GM19239 (cell line): ENCODE measurements at places on chromosomes 12 and 14.

GRCh38 chr14:76313303-76313702 is 62.6 kb upstream of the ESRRB start:
- no peak for DNase-seq

- DNase-seq, result no peak
Measured at GRCh38 chr12:53094394-53094787, 3.1 kb upstream of the IGFBP6 start.

DNA sequence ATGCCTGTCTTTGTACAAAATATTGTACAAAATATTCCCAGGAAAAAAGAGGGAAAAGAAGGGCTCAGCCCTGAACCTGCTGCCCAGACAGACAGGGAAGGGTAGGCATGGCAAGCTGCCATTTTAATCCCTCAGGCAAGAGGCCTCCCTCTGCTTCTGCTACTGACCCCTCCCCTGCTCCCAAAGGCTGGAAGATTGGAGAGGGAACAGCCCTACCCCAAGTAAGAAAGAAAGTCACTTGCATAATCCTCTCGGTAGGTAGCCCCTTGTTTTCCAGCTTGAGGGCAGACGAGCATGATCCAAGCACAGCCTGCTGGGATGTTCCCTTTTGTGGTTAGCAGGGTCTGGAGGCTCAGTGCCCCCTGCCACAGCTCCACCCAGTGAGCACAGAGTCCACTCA is 20.7 kb downstream of the ADCY6 start:
- DNase-seq, result no peak

DNA sequence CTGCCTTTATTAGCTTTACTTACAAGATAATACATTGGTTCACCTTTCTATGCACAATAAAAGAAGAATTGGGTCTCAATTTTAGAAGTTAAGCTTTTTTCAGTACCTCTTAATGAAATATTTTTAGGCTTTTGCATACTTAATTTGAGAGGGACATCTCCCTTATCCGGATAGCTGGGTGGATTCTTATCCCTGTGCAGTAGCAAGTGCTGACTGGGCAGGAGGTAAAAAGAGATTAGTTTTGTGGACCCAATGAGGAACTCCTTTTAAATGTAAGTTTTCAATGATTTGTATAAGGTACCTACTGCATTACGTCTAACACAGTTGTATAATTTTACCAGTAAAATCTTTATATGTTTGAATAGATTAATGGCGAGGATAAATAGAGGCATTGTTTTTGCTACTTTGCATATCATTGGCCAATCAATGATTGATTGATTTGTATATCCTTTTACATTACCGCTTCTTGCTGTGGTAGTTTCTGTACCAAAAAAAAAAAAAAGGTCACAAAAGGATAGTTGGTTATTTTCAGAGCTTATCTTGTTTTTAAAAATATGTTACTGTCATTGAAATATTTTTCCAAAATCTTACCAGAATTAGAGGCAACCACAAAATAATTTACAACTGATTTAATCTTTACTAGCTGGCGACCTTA is 2.2 kb downstream of the CPSF6 start:
- no peak for DNase-seq

DNA sequence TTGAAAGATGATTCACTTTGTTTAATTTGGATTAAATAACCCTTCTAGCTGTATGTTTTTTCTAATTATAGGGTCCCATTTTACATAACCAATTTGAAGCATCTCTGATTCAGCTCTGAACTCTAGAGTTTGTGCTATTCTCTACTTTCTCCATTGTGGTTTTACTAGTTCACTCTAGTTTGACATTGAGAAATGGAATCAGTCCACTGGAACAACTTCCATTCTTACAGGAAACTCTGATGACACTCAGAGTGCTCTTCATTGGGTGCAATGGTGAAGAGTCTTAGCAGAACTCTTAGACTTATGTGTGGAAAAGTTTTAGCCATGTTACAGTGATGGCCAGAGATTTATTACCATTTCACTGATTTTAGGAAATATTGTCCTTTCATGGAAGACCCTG is 140.7 kb downstream of the DYRK2 start:
- DNase-seq, result no peak

- no peak for DNase-seq
Measured at GRCh38 chr12:19200261-19200660, 70.7 kb downstream of the PLEKHA5 start.

DNA sequence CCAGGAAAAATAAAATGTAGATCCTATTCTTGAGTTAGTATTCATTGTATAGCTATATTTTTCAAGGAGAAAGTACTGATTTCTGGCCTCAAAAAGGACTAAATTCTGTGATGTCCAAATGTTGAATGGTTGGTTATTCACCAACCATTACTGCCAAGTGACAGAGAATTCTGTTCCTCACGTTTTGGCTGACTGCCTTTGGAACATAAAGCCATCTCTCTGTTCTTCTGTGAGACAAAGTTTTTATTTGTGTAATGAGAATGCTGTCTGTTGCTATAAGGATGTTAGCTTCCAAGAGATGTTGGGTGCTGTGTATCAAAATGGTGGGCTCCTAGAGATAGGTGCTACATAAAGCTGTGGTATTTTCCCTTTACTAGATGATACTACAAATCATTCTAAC is 9.3 kb downstream of the ZNF410 start:
- no peak for DNase-seq

- no peak for DNase-seq
Measured at GRCh38 chr14:99322731-99323599, 51.0 kb upstream of the BCL11B start.

DNA sequence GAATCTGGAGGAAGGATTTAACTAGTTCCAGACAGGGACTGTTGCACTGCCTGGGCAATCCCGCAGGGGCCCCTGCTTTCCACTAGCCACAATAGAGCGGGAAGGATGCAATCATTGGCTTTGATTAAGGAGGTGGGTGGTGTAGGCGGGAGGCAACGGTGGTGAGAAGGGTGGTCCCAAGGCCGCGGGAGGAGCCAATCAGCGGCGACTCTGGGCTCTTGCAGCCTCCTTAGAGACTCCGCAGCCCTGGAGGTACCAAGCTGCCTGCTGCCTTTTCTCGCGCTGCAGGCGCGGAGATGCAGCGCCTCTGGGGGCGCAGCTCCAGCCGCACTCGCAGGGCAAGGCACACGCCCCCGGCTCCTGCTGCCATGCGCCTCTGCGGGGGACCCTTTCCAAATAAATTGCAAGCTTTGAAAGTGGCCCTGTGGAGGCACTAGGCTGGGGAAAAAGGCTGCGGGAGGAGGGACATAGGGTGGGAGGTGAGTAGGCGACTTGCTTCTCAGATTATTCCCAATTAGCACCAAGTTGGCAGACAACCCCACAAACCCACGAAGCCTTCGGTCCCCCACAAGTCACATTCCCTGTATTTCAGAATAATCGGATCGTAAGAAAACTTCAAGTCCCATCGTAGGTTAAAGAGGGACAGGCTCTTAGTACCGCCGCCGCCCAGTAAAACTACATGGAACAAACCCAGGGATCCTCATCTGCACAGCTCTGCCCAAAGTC is 858 bp upstream of the KCNA1 start:
- DNase-seq, result no peak

DNA sequence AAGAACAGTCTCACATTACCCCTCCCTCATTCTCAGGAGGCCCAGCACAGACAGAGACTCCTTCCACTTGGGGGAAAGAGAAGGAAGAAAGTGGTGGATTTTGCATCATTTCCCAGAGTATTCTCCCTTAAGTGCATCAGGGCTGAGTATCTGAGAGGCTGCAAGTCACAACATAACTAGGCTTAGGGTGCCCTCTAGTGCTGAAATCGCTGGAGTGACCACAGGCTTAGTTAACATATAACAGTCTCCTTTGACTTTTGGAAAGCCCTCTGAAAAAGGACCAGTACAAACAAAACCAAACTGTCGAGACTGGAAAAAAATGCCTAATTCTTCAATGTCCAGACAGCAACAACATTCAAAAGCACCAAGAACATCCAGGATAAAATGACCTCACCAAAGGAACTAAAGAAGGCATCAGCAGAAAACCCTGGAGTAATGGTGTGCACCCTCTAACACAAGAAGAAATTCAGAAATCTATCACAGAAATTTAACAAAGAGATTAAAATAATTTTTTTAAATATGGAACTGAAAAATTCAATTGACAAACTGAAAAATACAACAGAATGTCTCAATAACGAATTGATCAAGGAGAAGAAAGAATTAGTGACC is 412.3 kb downstream of the RPS29 start:
- peak; percentile 33 for DNase-seq

DNA sequence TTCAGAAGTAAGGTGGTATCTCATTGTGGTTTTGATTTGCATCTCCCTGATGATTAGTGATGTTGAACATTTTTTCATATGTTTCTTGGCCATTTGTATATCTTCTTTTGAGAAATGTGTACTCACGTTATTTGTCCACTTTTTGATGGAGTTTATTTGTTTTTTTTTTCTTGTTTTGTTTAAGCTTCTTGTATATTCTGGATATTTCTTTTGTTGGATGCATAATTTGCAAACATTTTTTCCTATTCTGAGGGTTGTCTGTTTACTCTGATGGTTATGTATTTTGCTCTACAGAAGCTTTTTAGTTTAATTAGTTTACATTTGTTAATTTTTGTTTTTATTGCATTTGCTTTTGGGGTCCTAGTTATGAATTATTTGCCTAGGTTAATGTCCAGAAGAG is 927.4 kb upstream of the LRFN5 start:
- DNase-seq, result no peak

DNA sequence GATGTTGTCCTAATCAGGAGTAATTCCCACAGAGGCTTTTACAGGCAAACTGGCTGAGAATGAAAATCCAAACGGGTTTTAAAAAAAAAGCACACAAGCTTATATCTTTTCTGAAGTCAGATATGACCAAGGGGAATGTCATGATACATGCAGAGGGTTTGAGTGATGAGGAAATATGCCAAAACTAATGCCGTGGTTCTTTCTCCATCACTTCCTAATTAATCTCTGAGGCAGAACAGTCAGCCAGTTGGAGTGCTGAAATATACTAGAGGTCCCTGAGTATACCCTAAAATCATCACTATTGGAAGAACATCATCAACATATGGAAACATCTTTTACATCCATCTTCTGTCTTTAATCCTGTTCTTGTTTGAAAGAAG is 160.8 kb upstream of the FAR2 start:
- DNase-seq, result no peak

DNA sequence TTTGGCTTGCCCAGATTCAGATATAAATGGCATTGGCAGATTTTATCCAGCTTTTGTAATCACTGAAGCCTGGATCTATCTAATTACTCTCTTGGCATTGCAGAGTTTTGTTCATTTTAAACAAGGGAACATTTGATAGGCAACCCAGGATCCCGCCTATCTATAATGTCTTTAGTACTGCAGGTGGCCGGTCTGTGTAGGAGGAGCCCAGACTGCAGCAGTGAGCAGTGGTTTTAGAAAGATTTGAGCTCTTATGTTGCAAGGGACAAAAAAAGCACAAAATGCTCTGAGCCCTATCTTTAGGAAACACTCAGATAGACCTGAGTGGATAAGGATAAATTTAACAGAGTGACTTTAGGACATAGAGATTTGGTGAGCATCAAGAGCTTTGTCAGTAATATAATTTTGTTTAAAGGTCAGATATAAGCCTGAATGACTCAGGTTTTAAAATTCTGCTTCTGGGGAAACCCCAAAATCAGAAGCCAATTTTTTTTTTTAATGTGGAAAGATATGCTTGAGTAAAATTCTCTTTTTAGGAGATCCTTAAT is 165.5 kb downstream of the SLC5A8 start:
- DNase-seq, result no peak

- no peak for DNase-seq
Measured at GRCh38 chr12:84091651-84092050, 820.9 kb downstream of the SLC6A15 start.

DNA sequence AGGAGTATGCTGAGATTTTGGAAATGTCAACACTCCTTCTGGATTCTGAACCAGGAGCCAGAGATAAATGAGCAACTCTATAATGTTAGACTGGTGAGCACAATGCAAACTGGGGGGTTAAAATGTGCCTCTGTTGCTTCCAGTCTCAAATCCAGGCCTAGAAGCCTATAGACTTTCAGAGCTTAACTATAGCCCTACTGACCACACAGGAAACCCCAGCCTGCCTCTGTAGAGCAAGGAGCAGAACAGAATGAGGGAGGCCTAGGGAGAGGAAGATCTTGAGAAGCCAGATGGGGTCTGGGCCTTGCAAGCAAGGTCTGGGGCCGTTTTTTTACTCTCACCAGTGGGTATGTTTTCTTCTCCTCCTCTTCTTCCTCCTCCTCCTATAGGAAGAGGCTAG is 225.4 kb upstream of the KITLG start:
- DNase-seq, result no peak

DNA sequence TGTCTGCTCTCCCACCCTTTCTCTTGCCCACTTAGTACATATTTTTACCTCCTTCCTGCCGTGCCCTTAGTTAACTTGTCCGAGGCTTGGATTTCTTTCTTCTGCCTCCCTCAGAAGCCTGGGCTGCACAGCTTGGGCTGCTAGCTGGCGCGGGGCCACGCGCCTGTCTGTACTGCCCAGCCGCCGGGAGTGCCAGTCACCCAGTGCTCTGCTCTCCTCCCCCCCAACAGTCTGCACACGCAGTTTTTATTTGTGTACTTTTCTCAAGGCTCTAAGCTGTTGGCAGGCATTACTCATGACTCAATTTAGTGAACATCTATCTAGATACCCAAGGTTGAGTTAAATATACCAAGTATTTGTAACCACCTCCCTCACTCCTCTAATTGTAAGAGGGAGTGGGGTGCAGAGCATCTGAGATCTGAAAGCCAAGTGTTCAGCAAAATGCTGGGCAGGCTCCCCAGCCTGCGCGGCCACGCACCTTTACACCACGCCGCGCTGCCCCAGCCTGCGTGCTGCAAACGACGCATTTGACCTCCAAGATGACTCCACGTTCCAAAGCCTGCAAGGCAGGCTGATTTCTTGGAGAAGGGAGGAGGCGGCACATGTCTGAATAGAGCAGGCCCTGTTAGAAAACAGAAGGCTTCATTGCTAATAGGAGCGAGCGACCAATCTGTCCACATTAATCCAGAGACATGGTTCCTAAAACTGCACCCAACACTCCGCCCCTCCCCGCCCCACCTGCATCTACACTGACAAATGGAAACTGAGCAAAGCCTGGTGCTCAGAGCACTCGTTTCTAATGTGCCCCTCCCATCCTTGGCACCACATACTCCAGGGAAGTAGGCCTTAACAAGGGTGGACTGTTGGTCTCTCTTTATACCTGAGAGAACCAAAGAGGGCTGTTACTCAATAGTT is 18.2 kb upstream of the CACNA2D4 start:
- DNase-seq, result no peak

DNA sequence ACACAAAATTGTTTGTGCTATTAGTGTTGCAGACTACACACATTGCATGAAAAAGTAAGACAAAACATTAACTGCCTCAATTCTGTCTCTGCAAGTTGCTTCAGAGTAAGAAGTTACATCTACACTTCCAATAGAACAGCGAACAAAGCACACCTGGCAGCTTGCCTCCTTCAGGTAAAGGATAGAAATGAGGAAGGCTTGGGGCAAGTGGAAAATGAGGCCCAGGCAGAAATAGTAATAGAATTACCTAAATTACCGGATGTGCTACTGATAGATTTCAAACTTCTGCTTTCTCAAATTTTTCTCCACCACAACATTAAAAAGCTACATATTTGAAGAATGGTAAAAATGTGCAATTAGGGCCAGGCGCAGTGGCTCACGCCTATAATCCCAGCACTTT is 37.7 kb downstream of the CCDC175 start:
- no peak for DNase-seq
